ENCODE measurements at places on chromosomes 4 and X. TPM values are rescaled to one million over a fixed set of nuclear protein-coding genes. Genes with fewer than 3 reads are reported as not detected.

GRCh38 chr4:80610845-80611677 lies 275.5 kb downstream of the CFAP299 start:
- no peak overlapping the region for H3K4me3 ChIP-seq
- H3K4me1 ChIP-seq = peaks cover 5% of the 10 kb centered on the region
- no peaks in the 10 kb centered on the region for H3K36me3 ChIP-seq
- no peak overlapping the region for H3K27ac ChIP-seq
- DNase-seq = no peak
- H3K27me3 ChIP-seq = no peaks in the 10 kb centered on the region

- H3K4me1 ChIP-seq = no peaks in the 10 kb centered on the region
- H3K27me3 ChIP-seq = no peaks in the 10 kb centered on the region
- no peak overlapping the region for H3K4me3 ChIP-seq
- no peak overlapping the region for H3K27ac ChIP-seq
- DNase-seq = no peak
Observed at GRCh38 chr4:149521611-149522425, 293.8 kb downstream of the IQCM start.

DNA sequence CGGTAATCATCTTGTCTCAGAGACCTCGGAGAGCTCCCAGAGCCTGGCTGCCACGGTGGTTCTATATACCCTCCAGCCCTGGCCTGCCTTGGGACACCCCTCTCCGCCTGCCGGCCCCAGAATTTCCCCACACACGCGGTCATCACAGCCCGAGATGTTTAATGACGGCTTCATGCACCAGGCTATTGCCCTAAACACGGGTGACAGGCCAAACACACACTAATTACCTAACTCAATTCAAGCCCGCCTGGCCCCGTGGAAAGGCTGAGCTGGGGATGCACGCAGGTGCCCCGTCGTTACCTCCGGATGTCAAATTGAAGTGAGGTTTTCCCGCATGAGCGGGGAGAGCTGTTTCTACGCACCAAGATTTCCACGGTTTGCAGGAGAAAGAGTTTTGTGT lies 72.9 kb upstream of the PPP2R3B start:
- H3K27me3 ChIP-seq = peaks cover 10% of the 10 kb centered on the region
- H3K4me1 ChIP-seq = no peaks in the 10 kb centered on the region
- no peaks in the 10 kb centered on the region for H3K36me3 ChIP-seq

GRCh38 chrX:131958724-131959123 lies 64.4 kb upstream of the STK26 start:
- H3K27me3 ChIP-seq = no peaks in the 10 kb centered on the region
- no peaks in the 10 kb centered on the region for H3K36me3 ChIP-seq
- H3K4me1 ChIP-seq = peaks cover 12% of the 10 kb centered on the region
- no peak overlapping the region for H3K4me3 ChIP-seq

- no peaks in the 10 kb centered on the region for H3K4me1 ChIP-seq
- H3K27me3 ChIP-seq = no peaks in the 10 kb centered on the region
- H3K27ac ChIP-seq = no peak overlapping the region
- no peaks in the 10 kb centered on the region for H3K36me3 ChIP-seq
- no peak overlapping the region for H3K4me3 ChIP-seq
Observed at GRCh38 chr4:100059467-100059866, 109.4 kb upstream of the H2AZ1 start.

GRCh38 chr4:146981651-146982050 lies 36.0 kb upstream of the TTC29 start:
- H3K36me3 ChIP-seq = no peaks in the 10 kb centered on the region
- H3K4me1 ChIP-seq = no peaks in the 10 kb centered on the region
- H3K27ac ChIP-seq = no peak overlapping the region
- DNase-seq = no peak
- no peak overlapping the region for H3K4me3 ChIP-seq

DNA sequence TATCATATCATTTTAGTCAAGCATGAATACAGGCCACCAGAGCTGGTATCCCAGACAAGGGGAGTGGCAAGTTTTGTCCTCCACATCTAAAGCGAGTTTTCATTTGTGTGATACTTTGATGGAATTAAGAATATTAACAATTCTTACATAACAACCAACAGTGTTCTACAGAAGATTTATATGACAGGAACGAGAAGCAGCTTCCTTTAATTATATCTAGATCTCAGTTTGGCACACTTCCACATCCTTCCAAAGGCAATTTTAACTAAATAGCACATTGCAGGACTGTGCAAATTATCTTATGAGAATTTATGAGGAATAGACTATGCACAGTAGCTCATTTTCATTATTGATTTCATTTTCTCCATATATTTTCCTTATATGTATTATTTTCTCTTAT lies 121.2 kb upstream of the GUCY1A1 start:
- no peaks in the 10 kb centered on the region for H3K4me1 ChIP-seq
- H3K27ac ChIP-seq = no peak overlapping the region
- H3K36me3 ChIP-seq = no peaks in the 10 kb centered on the region
- DNase-seq = no peak
- H3K27me3 ChIP-seq = no peaks in the 10 kb centered on the region

DNA sequence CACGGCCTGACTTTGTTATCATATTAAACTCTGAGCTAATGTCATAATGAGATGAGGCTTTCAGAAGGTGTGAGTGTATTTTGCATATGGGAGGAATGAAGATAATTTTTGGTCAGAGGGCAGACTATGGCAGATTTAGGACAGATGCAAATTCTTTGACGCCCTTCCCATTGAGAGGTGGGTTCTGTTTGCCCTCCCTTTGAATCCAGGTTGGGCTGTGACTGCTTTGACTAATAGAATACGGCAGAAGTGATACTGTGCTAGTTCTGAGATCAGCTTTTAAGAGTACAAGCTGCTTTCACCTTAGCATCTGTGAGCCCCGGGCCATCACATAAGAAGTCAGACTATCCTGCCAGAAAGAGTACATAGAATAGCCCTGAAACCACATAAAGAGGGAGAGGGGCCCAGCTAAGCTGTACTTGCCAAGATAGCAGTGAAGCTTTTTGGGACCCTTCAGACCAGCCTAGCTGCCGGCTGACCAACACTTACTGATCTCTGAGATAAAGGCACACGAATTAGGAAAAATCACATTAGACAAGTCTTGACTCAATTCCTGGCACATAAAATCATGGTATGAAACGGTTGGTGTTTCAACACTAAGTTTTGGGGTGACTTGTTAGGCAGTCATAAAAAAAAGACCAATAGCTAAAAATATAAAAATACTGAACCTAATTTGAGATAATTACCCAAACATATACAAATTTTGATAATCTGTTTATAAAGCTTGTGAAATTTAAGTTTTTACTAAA lies 166.7 kb upstream of the SH3RF1 start:
- DNase-seq = no peak
- H3K4me3 ChIP-seq = no peak overlapping the region
- H3K36me3 ChIP-seq = peaks cover 17% of the 10 kb centered on the region
- no peak overlapping the region for H3K27ac ChIP-seq
- H3K27me3 ChIP-seq = no peaks in the 10 kb centered on the region

DNA sequence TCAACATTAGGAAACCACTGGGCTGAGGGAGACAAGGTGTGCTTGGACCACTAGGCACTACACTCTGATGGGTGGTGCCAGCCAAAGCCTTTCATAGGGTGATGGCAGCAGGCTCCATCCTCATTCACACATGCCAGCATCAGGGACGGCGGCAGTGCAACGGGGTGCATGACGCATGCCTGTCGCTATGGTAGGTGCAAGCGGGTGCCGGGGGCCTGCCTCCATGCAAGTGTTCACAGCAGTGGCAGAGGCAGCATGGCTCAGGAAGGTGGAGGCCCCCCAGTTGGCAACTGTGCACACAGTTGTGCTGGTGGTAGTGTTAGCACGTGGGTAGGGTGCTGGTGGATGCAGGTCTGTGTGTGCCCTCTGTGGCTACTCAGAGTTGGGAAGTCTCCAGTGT lies 184.1 kb downstream of the RELL1 start:
- peaks cover 3% of the 10 kb centered on the region for H3K27me3 ChIP-seq
- no peak overlapping the region for H3K27ac ChIP-seq
- no peak for DNase-seq

DNA sequence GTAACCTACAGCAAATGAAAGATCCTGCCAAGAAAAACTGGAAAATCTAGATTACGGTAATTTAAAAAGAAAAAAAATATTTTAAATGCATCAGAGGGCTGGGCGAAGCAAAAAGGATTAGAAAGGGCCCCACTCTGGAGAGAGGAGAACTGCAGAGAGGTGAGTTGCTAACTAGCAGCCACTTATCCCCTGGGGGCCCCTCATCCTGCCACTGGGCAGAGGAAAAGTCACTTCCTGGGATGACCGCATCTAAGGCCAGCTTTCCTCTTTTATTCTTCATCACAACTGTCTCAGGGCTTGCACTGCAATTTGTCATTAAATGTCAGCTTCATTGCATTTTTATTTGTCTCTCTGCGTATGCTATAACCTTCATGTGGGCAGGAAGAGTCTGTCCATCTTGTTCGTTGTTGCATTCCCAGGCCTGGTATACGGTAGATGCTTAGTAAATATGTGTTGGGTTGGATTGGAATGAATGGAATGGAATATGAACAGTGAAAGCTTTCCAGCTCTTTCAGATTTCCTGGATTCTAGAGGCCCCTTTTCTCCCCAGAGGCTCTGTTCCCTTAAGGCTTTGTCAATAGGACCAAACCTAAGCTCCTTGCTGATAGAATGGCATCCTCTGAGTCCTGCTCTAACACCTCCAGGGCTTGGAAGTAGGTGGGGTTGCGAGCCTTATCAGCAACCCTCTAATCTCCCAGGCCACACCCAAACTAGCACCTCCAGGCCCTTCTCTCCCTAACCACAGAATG lies 58.9 kb downstream of the TLR10 start:
- DNase-seq = no peak
- no peak overlapping the region for H3K4me3 ChIP-seq
- H3K4me1 ChIP-seq = peaks cover 8% of the 10 kb centered on the region
- no peaks in the 10 kb centered on the region for H3K27me3 ChIP-seq
- no peak overlapping the region for H3K27ac ChIP-seq

DNA sequence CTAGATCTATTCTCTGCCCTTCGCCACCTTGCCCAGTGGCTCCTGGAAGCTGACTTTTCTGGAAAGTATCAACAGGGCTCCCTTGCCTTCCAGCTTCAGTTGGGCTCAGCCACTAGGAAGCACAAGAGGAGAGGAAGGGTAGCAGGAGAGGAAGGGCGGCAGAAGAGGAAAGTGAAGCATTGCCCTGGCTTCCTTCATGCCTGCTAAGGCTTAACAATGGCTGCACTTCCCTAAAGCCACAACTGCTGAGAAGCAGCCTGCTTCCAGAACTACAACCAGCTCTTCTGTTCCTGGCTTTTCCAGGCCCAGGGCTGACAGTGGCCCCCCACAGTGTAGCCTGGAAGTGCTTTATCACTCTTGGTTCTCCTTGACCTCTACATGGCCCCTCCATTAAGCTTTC lies 29.1 kb upstream of the PGM2 start:
- no peaks in the 10 kb centered on the region for H3K27me3 ChIP-seq
- DNase-seq = no peak
- no peaks in the 10 kb centered on the region for H3K36me3 ChIP-seq
- H3K4me3 ChIP-seq = no peak overlapping the region

DNA sequence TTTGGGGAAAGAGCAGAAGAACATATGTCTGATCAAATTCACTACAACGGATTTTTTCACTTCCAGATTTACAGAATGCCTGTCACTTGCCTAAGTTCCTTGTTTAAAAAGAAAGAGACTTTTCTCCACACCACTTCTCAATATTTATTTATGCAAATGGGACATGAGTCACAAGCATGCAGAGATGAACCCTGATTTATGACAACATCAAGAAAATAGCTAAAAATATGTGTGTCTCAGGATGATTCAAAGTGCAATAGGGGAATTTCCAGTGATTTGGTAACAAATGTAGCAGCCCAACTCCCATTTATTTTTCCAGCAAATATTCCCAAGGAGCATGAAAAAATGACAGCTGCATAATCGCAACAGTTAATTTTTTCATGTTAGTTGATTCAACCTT lies 180.4 kb upstream of the FAT1 start:
- no peaks in the 10 kb centered on the region for H3K27me3 ChIP-seq
- H3K27ac ChIP-seq = no peak overlapping the region
- no peak for DNase-seq
- H3K36me3 ChIP-seq = no peaks in the 10 kb centered on the region

DNA sequence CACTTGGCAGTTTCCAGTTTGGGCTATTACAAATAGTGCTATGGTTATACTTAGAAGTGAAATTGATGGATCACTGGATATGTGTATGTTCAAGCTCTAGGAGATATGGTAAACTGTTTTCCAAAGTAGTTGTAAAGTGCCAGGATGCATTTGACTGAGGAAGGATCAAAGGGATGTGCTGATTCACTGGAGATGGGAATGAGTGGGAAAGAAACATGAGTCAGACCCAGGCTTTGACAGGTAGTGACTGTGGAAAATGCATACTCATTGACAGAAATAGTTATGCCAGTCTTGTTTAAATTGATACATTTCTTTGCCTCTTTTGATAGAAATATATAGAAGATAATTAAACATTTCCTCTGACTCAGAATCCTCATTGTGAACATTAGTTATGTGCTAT lies 77.9 kb downstream of the CEP135 start:
- no peak overlapping the region for H3K27ac ChIP-seq
- H3K36me3 ChIP-seq = peaks cover 47% of the 10 kb centered on the region
- H3K27me3 ChIP-seq = no peaks in the 10 kb centered on the region
- no peak for DNase-seq
- no peak overlapping the region for H3K4me3 ChIP-seq
- no peaks in the 10 kb centered on the region for H3K4me1 ChIP-seq

- H3K27ac ChIP-seq = peak overlapping the region; percentile 45
- no peaks in the 10 kb centered on the region for H3K27me3 ChIP-seq
- H3K36me3 ChIP-seq = peaks cover 1% of the 10 kb centered on the region
Observed at GRCh38 chrX:22057667-22058066, 25.5 kb downstream of the PHEX start.

DNA sequence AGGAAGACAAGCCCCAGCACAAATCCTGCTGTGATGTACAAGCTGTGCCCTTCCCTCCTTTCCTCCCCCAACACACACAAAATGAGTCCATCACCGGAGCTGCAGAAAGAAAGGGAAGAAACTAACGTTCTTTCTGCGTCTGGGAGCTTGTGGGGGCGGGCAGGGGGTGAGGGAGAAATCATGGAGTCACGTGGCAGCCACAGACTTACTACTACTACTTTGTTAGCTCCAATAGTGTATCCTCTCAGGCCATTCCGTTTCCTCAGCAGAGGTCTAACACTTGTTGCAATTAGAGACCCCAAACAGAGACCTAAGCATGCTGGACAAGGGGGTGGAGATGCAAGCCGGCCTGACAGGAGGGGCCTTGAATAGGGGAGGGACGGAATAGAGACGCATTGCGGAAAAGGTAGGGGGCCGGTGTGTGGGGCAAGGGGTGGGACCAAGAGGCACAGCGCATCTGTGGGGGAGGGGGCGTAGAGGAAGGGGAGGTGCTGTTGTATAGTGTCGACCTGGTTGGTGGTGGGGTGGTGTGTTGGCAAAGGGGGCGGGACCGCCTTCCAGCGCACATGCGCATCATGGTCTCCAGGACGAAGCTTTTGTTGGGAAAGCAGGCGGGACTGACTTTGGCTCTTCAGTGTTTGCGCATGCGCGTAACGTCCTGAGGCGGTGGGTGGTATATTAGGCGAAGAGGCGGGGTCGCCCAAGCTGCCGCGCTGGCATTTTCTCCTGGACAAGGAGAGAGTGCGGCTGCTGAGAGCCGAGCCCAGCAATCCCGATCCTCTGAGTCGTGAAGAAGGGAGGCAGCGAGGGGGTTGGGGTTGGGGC lies at the start of gene MAGED1:
Gene MAGED1 (plus strand): TSS at position 703 of the 825 bp plus-strand sequence. CDS start 682 bp downstream, outside the sequence.
- H3K27ac ChIP-seq = peak within 1 kb of the TSS; percentile 77
- H3K4me1 ChIP-seq = peaks cover 7% of the 10 kb centered on the region
- H3K27me3 ChIP-seq = no peaks in the 10 kb centered on the region
- H3K36me3 ChIP-seq = peaks cover 5% of the 10 kb centered on the region
- peak; percentile 89 for DNase-seq
- peak within 1 kb of the TSS; percentile 91 for H3K4me3 ChIP-seq

GRCh38 chr4:184960505-184960971 lies 57.8 kb upstream of the HELT start:
- no peak overlapping the region for H3K4me3 ChIP-seq
- peaks cover 4% of the 10 kb centered on the region for H3K4me1 ChIP-seq
- peaks cover 4% of the 10 kb centered on the region for H3K36me3 ChIP-seq
- peaks cover 3% of the 10 kb centered on the region for H3K27me3 ChIP-seq
- H3K27ac ChIP-seq = no peak overlapping the region

The CABS1 gene
- not detected for total RNA-seq

The ZC4H2 gene
- 9.1 TPM for total RNA-seq

The NDNF gene
- total RNA-seq = not detected

The MAMLD1 gene
- total RNA-seq = 2.1 TPM
